DMS153 (cell line): ENCODE measurements at places on chromosomes 16 and 17.

GRCh38 chr16:27228621-27229501, 25.5 kb downstream of the KDM8 start:
- DNase-seq = peak; percentile 17

- no peak for DNase-seq
These were observed 139.4 kb upstream of the TBX2 start for GRCh38 chr17:61260071-61260797.

DNA sequence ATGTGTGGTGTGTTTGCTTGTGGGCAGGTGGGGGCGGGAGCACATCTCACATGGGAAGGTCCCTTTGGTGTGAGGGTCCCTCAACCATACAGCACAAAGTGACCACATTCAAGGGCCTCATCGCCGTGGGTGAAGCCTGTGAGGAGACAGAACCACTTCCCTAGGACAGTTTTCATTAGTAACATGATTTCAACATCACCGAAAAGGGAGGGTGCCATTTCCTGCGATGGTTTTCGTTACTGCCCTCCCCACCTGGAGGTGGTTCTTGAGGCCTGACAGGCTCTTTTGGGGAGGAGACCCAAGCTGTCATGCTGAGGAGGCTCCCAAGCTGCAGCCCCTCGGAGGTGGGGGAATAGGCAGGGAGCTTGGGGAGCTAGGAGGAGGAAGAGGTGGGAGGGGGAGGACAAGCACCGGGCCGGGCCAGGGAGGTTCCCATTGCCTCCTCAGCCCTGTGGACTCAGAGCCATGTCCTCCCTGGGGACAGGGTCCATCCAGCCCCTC, 9.5 kb downstream of the CD300LB start:
- DNase-seq = no peak

DNA sequence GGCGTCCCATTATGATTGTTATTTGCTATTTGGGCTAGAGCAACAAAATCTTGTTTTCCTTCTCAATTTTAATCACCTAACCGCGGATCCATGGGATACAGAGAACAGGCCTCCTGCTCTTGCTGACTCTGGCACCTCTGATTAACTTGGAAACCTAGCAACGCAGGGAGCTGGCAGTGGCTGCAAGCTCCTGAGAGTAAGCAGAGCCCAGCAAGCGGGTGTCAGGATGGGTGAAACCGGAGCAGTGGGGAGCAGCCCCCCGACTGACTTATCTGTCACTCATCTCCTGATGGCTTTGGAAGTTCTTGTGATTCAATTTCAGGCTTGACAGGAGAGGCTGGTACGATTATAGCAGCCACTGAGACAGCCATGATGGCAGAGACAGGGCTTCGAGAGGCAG, 45.5 kb upstream of the CDC42EP4 start:
- no peak for DNase-seq

DNA sequence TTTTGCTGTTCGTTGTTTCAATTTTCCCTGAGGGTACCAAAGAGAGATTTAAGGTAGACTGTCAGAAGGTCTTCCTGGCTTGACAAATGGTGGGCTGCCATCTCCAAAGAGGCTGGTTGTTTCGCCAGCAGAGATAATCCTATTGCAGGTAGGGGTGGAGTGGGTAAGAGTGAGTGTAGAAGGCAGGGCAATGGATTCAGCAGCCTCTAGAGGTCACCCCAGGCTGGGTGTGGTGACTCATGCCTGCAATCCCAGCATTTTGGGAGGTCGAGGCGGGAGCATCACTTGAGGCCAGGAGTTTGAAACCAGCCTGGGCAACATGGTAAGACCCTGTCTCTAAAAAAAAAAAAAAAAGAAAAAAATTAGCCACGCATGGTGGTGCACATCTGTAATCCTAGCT, 34.6 kb downstream of the DCAKD start:
- no peak for DNase-seq

DNA sequence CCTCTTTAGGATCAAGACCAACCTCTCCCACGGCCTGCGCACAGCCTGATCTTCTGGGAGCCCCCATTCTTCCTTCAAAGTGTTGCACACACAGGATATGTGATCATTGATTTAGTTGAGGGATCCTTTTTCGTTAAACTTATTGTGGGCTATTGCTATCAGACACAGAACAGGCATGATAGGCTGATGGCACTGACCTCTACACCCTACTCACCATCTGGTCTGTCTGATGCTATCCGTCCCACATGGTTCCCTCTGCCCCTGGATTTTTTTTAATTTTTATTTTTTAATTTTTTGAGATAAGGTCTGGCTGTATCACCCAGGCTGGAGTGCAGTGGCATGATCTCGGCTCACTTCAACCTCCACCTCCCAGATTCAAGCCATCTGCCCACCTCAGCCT, 19.2 kb upstream of the LITAF start:
- no peak for DNase-seq

DNA sequence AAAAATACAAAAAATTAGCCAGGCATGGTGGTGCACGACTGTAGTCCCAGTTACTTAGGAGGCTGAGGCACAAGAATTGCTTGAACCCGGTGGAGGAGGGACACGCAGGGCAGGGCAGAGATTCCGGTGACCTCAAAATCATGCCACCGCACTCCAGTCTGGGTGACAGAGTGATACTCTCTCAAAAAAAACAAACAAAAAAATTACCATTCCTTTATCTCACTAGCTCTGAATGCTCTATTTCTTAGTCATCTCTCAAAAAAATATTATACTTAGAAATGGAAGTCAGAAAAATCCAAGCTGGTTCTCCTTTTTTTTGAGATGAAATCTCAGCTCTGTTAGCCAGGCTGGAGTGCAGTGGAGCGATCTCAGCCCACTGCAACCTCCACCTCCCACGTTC, 40.8 kb downstream of the SPOP start:
- DNase-seq = no peak

DNA sequence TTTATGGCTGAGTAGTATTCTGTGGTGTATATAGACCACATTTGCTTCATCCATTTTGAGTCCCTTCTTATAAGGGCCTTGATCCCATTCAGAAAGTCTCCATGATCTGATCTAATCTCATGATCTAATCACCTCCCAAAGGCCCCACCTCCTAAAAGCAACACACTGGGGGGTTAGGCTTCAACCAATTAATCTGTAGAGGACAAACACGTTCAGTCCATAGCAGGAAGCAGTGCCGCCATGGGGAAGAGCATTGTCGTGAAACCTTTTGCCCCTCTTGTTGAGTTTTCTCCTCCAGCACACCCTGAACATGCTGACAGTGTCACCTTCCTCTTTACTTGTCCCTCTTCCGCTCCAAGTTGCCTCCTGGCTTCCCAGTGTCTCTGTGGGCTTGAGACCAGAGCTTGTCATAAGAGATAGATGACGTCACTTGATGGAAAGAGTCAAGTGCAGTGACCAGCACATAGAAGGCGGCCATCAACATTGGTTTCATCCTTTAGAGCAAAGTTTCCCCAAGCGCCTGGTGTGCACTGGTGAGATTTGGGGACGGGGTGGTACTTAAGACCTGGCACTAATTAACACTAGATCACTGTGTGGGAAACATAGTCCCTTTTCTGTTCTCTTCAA, 74.1 kb downstream of the PRKCB start:
- DNase-seq = peak; percentile 5

DNA sequence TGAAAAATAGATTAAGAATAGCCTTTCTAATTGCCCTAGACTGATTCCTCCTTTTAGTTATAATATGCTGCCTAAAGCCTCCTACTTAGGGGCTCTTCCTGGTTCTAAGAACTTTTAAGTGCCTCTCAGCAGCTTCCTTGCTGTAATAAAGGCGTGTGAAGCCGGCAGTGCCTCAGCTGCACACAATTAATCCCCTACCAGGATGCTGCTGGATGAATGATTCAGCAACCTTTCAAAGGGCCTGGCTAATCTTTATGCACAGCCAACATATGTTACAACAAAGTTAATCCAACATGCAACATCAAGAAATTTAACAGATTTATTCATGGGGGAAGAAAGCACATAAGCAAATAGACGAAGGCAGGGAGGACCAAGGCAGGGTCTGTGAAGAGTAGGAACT, 145.2 kb downstream of the PMP22 start:
- DNase-seq = no peak

DNA sequence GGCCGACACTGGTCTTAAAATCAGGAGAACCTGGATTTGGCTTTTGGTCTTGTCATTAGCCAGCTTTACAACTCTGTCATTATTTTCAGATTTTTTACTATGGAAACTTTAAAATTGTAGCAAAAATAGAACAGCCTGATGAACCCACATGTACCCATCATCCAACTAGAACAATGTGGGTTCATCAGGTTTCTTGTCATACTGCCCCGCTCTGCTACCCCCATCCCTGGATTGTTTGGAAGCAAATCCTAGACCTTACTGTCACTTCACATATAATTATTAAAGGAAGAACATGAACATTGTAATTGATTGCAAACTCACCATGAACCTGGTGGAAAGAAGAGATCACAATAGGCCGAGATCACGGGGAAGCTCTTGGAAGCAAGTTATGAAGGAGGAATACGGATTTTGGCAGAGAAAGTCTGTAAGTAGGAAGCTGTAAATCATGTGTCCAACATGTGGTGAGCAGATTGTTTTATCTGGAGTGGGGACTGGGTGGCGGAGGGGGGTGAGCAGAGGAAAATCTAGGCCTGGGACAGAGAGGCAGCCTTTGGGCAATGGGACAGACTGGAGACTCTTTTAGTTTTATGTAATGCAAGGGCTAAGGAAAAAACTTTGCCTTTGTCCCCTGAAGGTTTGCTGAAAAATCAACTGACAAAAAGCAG, 67.0 kb downstream of the PITPNC1 start:
- no peak for DNase-seq

GRCh38 chr17:9036336-9036735, 15.0 kb downstream of the NTN1 start:
- DNase-seq = no peak

DNA sequence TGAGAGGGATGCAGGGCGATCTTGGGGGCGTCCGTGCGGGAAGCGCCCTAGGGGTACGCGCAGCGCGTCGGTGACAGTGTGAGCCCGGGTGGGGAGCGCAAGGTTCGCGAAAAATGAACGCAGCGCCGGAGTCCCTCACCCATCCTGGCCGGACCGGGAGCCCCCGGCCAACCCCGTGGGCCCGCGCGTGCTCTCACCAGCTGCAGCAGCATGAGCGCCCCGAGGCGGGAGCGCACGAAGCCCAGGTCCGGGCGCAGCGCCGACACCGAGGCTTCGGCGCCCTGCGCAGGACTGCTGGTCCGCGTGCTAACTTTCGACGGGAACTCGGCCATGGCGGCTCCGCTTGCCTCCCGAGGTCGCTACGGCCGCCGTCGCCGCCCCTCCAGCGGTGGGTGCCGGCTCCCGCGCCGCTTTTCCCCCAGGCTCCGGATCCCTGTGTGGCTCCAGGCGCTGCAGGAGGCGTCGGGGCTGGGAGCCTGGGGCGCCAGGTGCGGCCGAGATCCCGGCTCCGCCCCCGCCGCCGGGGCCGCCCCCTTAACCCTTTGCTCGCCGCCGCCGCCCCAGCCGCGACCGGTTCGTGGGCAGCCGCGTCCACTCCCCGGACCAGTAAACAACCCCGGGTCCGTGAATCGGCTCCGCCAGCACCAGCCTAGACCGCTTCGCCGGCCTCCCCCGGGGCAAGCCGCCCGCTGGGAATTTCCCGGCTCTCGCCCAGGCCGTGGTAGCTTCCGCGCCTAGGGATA, at the start of gene PLLP:
Gene PLLP (minus strand): TSS at position 464 of the 743 bp plus-strand sequence. CDS start 132 bp downstream, at position 332.
- DNase-seq = no peak

DNA sequence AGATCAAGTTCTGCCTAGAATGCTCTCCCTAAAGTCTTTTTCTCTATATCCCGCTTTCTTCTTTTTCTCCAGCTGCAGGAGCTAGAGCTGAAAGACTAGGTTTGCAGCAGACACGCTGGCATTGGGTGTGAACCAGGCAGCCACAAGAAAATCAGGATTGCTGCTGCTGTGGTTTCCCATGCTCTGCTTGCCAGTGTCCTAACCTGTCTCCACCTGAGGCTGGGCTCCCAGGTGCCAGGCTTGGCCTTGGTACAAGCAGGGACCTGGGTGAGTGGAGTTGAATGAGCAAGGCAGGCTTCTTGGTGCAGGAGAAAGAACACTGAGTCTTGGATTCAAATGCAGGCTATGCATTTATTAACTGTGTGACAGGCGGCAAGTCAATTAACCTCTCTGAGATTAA, 440.3 kb upstream of the MAF start:
- no peak for DNase-seq

GRCh38 chr16:57184887-57185445, 873 bp downstream of the PSME3IP1 start:
- DNase-seq = no peak

DNA sequence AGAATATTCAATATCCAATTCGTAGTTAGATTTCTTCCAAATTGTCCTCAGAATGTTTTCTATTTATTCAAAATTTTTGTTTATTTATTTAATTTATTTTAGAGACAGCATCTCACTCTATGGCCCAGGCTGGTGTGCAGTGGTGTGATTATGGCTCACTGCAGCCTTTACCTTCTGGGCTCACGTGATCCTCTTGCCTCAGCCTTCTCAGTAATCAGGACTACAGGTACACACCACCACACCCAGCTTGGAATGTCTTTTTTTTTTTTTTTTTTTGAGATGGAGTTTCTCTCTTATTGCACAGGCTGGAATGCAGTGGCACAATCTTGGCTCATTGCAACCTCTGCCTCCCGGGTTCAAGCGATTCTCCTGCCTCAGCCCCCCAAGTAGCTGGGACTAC, 3.5 kb upstream of the DRG2 start:
- DNase-seq = no peak

- DNase-seq = no peak
These were observed 80.6 kb upstream of the SALL1 start for GRCh38 chr16:51231702-51232101.

DNA sequence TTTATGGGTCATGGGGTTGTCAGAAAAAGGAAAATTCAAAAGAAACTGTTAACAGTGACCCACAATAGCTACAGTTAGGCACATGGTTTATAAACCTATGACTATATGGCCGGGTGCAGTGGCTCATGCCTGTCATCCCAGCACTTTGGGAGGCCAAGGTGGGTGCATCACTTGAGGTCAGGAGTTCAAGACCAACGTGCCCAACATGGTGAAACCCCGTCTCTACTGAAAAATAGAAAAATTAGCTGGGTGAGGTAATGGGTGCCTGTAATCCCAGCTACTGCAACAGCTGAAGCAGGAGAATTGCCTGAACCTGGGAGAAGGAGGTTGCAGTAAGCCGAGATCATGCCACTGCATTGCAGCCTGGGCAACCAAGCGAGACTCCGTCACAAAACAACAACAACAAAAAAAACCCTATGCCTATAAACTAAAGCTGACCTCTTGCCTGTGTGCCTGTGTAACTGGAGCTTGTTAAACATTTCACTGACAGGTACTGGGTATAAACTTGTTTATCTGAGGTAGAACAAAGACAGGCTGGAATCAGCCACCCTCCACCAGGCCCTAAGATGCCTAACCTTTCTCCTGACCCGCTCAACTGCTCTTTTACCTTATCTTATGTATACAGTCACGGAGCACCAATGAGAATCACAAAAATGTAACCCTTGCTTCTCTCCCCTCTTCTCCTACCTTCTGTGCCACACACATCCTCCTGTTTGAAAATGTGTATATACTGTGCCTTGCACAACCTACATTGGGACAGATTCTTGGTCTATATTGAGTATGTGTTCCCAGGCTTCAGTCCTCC, 62.9 kb upstream of the ATF7IP2 start:
- no peak for DNase-seq

GRCh38 chr17:1714980-1715802, 5.0 kb upstream of the TLCD2 start:
- DNase-seq = no peak
